ENCODE measurements at places on chromosomes 7 and 10.

DNA sequence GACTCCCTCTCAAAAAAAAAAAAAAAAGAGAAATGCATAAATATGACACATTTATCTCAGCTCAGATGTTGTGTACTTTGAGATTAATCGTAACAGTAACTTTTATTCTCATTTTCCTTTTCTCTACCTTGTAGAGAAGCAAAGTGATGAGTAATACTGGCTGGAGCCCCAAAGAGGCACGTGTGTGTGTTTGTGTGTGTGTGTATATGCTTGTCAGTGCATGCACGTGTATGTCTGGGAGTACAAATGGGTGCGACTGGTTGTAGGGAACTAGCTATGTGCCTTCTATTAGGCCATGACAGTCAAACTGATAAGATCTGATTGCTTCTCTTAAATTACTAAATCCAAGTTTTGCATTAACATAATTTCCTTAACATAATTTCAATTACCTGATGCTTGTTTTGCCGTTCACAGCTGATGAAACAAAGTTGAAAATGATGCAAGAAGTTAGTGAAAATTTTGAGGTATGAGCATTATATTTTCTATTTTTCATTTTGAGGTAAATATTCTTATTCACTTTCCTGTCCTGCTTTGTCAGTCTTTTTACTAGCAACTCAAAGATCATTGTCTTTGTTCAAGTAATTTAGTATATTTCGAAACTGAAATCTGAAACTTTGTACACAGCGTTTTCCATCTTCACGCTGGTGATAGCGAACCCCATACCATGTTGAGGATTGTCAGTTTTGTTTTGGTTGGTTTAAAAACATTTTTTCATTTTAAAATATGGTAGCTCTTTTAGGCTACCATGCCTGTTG, 3.4 kb downstream of the TRRAP start:
- DNase-seq = no peak

GRCh38 chr10:121375172-121375571, 223.1 kb downstream of the FGFR2 start:
- no peak for DNase-seq

GRCh38 chr10:12777840-12778585, 223.5 kb downstream of the CCDC3 start:
- DNase-seq = no peak

- peak; percentile 67 for DNase-seq
Measured at GRCh38 chr7:72805526-72806494, 22.2 kb downstream of the TYW1B start.

- no peak for DNase-seq
Measured at GRCh38 chr10:36117231-36117630, 475.1 kb upstream of the FZD8 start.

GRCh38 chr10:97584798-97585438, 729 bp downstream of the HOGA1 start:
- no peak for DNase-seq

GRCh38 chr10:78771260-78771659, 297.5 kb upstream of the ZMIZ1 start:
- DNase-seq = no peak

GRCh38 chr7:96648784-96649183, 60.9 kb downstream of the SEM1 start:
- DNase-seq = no peak

GRCh38 chr10:36452851-36453250, 672.5 kb upstream of the ANKRD30A start:
- no peak for DNase-seq

GRCh38 chr7:983004-983615, at the start of gene CYP2W1:
Gene CYP2W1, plus strand, starts transcription at chr7:983181. Its CDS starts 31 bp downstream, at chr7:983212.
- DNase-seq = no peak

DNA sequence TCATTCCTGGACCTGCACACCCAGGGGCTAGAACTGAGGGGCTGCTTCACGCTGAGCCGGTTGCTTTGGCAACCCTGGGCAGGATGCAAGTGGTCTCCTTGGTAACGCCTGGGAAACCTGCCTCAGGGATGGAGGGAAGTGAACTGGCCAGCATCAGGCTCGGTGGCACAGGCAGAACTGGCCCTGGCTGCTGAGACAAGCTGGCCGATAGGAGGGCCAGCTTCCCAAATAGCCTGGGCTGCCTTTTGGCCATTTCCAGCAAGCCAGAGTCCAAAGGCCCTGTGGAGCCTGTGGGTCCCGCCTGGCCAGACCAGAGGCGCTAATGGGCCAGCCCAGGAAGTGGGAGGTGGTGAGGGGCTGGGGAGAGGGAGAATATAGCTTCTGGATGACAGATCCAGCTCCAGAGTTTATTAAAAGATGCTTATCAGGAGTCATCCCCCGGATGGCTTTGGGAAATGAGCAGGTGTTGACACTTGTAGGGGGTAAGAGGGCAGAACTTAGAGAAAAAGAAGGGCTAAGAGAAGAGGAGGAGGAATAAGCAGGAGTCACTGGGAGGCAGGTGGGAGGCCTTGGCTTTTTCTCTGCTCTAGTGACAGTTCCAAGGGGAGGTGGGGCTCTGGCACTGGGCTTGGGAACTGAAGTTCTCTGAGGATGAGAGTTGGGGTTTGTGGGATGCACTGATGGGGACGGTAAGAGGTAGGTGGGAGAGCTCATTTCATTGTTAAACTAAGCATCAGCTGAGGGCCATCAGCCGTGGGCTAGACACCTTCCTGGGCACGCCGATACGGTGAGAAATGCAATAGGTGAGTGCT, 9.6 kb downstream of the NEURL1 start:
- DNase-seq = no peak

DNA sequence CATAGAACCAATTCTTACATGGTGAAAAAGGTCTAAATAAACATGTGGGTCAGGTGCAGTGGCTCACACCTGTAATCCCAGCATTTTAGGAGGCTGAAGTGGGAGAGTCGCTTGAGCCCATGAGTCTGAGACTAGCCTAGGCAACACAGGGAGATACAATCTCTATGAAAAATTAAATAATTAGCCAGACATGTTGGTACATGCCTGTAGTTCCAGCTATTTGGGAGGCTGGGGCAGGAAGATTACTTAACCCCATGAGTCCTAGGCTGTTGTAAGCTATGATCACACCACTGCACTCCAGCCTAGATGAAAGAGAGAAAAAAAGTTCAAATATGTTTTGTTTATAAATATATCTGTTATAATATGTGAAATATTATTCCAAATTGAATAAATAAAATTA, 643.6 kb downstream of the IPMK start:
- no peak for DNase-seq

- DNase-seq = no peak
Measured at GRCh38 chr7:64934478-64934877, 31.4 kb downstream of the ZNF273 start.

DNA sequence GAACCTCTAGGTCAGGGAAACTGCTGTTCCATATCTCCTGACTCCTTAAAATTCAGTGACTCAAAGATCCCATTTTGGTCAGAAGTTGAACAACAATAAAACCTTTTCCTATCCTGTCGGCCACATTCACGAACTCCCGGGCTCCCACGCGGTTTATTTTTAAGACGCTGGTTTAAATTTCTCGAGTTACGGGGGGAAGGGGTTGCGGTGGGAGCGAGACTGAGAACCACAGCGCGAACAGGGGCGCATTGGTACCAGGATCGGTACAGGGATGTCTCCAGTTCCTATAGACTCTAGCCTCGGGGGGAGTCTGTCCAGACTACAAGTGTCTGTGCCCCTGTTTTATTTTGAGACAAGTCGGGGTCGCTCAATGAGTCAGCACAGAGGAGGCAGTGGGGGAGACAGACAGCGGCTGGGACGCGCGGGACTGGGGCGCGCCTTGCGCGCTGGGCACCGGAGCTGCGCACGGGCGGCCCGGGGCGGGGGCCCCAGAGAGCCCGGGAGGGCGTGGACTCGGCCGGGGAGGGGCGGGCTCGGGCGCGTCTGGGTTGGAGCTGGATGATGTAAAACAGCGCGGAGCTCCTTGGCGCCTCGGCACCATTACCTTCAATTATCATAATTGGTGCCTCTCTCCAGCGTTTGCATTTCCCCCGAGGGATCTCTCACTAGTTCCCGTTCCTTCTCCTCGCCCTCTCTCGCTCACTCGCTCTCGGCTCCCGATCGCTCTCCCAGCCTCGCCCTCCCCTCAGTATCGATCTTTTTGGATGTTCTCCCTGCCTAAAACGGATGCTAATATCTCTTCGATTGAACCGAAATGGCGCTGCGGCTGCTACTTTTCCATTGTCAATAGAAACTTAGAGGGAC, 8.7 kb upstream of the BAMBI start:
- DNase-seq = no peak

- peak; percentile 45 for DNase-seq
Measured at GRCh38 chr7:144820552-144820951, 15.3 kb downstream of the TPK1 start.

- no peak for DNase-seq
Measured at GRCh38 chr7:122300211-122300932, 4.2 kb downstream of the FEZF1 start.

DNA sequence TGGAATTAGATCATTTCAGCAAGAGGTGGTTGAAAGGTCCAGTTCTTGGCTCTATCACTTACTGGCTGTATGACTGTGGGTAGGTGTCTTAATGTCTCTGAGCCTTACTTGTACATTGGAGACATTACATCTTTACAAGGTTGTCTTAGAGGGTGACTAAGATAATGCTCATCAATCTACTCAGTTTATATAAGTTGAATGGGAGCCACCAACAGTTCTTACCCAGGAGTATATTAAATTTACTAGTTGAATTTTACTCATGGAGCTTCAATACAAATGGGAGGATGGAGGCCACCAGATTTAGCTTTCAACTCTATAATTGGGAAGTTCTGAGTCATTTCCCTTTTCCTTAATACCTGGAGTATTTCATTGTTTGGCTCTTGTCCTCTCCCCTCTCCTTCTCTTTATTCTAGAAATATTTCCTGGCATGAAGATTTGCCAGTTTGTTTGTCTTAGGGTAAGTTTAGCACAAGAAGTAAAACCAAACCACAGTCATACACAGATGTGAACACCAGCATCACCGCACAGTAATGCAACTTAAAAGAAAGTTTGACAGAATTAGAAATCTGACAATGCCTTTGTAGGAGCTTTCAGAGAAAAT, 222.8 kb downstream of the LRMDA start:
- DNase-seq = no peak

DNA sequence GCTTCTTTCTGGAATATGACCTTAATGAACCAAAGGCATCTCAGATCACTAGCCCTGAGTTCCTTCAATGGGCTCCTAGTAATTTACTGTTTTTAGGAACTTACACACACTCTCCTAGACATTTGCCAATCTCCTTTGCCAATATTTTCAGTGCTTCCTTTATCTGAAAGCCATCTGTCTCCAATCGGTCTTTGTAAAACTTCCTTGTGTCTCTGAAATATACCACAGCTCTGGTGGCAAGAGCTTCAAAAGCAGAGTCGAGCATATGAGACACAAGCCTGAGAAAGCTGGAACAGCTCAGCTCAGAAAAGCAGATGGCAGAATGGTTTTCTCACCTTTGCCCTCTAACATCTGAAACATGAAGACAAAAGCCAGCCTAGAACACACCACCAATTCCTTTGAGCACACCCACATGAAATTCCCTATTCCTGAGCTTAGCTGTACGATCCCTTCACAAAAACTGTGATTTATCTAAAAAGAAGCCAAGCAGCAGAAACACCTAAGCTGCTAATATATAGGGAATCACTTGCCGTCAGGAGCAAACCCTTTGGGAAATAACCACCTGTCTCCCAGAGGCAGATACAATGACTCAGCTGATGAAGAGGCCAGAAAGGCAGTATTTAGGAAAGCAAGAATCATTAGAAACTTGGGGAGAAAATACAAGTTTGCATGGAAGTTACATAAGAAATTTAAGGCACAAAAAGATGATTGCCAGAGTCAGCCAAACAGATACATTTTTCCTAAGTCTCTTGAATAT, 70.2 kb upstream of the ANK3 start:
- no peak for DNase-seq

DNA sequence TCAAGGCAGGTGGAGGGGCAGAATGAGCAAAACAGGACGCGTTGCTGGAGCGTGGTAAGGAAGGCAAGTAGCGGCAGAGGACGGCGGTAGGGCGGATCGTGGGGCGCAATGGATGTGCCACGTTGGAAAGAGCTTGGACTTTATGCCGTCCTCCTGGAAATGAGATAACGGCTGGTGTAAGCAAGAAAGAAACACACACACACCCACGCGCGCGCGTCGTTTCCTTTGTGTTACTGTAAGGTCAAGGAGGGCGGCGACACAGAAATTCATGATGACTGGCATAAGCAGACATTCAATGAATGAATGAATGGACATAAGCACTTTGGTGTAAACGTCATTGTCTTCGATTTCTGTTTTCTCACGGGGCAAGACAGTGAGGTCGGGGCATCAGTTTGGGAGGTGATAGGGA, 683 bp upstream of the ENTPD7 start:
- peak; percentile 51 for DNase-seq

DNA sequence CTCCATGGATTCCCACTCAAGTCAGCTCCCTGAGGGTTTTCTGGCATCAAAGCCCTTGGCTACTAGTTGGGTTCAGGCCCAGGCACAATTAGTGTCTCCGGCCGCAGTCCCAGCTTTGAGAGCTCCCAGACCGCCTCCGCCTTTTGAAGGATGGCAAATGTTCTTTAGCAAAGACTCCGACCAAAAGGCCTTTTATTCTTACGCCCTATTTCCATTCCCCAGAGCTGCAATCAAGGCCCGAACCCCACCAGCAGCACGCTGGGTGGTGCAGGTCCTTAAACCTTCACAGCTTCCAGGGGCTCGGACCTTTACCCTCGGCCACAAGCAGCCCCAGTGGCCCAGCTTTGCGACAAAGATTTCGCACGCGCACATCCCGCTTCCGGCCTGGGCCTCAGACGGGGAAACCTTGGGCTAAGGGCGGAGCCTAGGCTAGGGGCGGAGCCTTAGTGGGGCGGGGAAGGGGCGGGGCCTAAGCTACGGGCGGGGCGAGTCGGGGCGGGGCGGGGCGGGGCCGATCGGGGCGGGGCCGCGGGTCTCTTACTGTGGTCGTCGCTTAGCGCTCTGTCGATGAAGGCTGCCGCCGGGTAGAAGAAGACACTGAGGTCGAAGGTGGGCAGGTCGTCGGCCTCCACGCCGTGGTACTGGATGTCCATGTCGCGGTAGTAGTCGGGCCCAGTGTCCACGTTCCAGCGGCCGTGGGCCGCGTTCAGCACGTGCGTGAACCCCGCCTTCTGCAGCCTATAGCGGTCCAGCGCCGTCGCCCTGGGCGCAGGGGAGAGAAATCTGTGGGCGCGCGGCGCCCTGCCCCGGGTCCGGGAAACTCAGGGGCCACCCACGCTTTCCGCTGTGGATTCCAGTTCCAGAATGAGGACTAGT, 68.0 kb upstream of the SAMD8 start:
- peak; percentile 12 for DNase-seq

DNA sequence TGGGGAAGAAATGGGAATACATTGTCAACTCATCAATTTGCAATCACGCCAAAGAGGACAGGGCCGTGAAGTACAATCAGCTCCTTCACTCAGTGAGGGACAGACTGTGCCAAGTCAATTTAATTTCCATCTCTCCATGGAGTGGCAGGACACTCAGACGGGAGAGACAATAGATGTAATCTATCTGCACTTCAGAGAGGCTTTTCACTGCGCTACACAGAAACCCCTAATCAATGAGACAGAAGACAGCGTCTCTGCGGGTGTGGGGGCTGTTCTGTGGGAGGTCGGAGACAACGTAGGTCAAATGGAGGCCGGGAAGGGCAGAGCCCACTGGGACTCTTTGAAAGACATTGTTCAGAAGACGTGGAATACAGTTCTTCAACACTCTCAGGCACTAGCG, 541.0 kb upstream of the ADARB2 start:
- no peak for DNase-seq
